Activated naive CD8-positive, alpha-beta T cell treated with anti-CD3 and anti-CD28 coated beads for 36 hours (primary cell): ENCODE measurements at places on chromosomes 4 and X. TPM values are rescaled to one million over a fixed set of nuclear protein-coding genes. Genes with fewer than 3 reads are reported as not detected.

Gene RIBC1
- 1.1 TPM for total RNA-seq

Gene SCD5
- 3.8 TPM for total RNA-seq

Gene MAGEE2
- not detected for total RNA-seq

DNA sequence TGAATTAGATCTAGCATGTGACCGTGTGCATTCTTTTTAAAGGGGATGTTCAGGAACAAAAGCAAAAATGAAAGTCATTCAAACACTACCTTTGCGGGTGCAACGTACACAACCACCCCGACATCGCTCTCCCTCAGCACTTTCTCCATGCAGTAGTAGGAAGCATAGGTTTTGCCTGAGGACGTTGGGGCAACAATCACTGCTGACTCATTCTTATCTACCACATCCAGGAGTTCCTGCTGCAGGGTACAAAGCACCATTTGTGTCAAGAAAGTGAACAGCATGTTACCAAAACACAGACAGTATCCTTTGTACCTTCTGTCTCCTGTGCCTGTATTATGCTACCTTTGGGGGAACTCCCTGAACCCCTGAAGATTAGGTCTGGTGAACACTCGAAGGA, 58.6 kb downstream of the DDX60L start:
- no peak for DNase-seq

- DNase-seq: peak; percentile 49
Observed at GRCh38 chr4:77203380-77204197, 46.6 kb downstream of the CCNG2 start.

GRCh38 chr4:31518796-31519250, 798.7 kb downstream of the PCDH7 start:
- no peak for DNase-seq

DNA sequence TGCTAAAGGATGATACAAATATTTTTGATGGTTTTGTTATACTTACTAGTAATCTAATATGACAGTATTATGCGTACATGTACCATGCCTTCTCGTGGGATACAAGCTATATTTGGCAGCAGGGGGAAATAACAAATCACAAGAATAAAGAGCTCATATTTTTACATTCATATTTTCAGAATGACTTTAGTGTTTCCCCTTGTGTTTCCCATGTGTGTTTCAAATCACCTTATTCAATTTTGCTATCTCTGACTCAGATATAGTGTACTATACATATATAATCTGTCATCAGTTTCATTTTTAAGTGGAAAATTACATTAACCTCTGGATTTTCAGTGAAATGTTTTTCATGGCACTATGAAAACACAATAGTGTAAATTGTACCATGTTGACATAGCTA, 146.8 kb downstream of the RPA4 start:
- no peak for DNase-seq

- DNase-seq: no peak
Observed at GRCh38 chr4:15910155-15910940, 28.2 kb downstream of the FGFBP1 start.

DNA sequence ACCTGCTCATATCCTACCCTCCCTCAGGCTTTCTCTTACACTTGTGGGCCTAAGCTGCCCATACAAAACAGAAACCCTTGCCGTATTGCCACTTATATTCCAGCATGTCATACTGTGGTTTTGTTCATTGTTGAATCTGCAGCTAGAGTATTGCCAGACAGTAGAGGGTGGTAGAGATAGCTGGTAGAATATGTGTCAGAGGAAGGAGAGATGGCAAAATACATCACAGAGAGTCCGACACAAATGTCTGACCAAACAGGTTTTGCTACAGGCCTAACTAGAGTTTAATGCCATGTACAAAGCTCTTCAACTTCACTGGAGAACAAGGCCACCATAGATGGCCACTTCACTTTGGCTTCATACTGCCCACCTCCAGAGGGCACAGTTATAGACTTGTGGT, 160.1 kb downstream of the EFHC2 start:
- no peak for DNase-seq

DNA sequence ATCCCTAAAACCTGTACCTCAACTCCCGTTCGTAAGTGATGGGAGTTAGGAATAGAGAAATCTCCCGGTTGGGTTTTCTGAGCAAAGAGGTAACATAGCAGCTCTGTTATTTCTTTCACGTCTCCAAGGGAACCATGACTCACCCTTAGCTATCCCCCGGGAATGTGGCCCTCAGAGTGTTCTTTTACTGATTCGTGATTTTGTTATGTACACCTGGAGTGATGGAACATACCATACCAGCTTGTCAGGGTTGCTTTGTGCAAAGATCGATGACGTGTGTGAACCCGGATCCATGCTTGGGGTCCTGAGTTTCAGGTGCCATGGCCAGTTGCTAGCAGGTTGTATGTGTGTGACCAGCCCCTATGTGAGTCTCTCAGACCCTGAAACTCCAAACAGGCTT, 52.6 kb downstream of the HPRT1 start:
- no peak for DNase-seq

GRCh38 chr4:1048773-1049590, 37.6 kb downstream of the FGFRL1 start:
- no peak for DNase-seq

DNA sequence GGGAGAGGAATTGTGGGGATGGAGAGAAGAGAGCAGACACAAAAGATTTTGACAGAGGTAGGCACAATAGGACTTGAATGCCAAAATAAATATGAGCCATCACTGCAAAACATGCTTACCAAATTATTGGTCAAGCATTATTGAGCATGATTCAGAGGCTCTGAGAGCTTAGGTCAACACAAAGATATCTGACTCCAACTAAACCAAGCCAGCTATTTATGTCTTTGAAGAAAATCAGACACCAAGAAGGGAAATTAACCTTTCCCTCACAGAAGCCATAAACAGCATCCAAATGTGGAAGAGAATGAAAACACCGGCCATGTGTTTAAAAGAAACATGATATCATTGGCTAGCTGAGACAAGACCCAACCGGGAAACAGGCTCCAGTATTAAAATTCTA, 323.2 kb downstream of the RAB28 start:
- DNase-seq: no peak

DNA sequence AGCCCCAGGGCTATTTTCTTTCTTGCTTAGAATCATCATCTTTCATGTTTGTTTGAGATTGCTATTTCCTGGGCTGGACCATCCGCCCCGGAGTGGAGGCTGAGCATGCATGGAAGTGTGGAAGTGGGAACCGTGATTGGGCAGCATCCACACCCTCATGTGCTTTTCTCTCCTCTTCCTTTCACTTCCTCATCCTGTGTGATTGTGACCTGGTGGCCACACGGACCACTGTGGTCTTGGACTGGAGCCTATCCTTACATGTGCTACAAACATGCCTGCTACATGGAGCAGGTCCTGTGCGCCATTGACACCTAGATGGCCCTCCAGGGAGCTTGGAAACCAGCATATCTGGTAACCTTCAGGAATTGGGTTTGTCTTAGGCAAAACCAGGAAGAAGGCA, 175.9 kb upstream of the LCORL start:
- DNase-seq: no peak

DNA sequence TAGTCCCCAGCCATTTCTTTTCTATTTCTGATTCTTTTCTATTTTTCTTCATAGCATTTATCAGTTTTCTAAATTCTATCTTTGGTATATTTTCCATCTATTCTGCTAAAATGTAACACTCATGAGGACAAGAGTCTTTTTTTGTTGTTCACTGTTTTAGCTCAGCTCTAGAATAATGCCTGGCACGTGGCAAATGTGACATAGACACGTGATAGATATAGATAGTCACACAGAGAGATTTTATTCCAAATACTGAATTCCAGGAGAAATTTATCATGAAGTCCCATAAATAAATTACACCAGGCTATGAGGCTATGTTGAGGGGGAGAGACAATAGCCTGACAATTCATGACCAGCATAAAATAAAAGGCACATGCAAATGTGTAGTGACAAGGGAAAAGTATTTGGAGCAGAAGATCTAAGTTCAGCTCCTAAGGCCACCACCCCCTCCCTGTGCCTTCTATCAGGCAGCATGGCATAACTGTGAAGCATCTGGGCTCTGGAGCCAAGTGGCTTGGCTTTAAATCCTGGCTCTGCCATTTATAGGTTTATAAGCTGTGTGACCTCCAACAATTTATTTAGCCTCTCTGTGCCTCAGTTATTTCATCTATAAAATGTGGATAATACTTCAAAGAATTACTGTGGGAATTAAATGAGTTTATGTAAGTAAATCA, 25.7 kb upstream of the PPARGC1A start:
- no peak for DNase-seq

GRCh38 chrX:45505214-45505613, 304.5 kb upstream of the DIPK2B start:
- no peak for DNase-seq

DNA sequence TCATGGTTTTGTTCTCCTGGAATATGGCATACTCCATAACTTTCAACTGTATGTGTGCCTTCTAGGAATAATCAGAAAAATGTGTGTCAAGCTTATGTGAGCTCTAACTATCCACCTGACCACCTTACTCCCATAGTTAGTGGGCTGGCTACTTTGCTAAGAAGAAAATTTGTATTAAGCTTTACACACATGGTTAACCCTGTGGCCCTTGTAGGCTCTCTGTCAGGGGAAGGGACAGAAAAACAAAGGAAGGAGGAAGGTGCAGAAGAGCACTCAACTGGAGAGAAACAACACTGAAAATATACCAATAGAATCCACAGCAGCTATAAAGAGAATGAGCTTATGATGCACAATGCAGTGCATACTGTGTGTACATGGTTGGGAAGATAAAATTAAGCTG, 84.6 kb downstream of the PPP3CA start:
- no peak for DNase-seq
